ENCODE measurements at places on chromosomes 3 and 15.

- DNase-seq, result peak; percentile 15
These were observed 251.1 kb downstream of the TJP1 start for GRCh38 chr15:29570948-29571791.

GRCh38 chr15:50183112-50183794, 1.3 kb downstream of the SLC27A2 start:
- DNase-seq, result no peak

DNA sequence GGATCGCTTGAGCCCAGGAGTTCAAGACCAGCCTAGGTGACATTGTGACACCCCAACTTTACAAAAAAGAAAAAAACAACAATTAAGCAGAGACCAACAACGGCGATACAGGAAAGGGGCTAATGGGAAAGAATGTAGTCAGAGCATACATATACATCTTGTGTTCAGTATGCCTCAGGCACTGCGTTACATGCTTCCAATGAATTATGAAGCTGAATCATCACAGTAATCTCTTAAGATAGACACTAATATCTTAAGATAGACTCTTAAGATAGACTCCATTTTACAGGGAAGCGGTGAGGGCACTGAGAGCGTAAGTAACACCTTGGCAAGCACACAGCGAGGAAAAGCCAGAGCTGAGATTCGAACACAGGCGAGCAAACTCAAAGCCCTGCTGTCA, 6.1 kb upstream of the LDHAL6B start:
- no peak for DNase-seq

- no peak for DNase-seq
These were observed 136.5 kb upstream of the AGBL1 start for GRCh38 chr15:85943151-85943550.

DNA sequence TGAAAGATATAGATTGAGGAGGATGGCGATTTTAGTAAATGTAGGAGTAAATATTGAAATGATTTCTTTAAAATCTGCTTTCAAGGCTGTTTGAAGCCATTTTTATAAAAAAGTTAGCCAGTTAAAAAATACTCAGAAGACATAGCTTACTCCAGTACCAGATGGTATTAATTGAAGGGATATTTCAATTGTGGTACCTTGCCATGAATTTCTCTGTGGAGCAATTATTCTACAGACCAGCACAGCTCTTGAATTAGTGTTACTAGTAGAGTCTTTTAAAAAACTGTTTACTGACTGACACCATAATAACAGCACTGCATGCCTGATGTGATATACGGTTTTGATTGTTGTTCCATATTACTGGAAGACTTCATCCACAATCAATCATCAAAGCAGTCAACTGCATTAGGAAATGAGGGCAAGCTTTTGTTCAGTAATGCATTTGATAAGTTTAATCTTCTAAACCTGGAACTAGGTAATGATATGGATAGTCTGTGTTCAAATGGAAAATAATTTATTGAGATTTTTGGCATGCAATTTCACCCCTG, 106.4 kb downstream of the MFSD1 start:
- DNase-seq, result no peak
